ENCODE measurements at places on chromosomes 2 and 18.
A peak's percentile ranks its signal among the peaks of the same experiment; 100 is the strongest.

DNA sequence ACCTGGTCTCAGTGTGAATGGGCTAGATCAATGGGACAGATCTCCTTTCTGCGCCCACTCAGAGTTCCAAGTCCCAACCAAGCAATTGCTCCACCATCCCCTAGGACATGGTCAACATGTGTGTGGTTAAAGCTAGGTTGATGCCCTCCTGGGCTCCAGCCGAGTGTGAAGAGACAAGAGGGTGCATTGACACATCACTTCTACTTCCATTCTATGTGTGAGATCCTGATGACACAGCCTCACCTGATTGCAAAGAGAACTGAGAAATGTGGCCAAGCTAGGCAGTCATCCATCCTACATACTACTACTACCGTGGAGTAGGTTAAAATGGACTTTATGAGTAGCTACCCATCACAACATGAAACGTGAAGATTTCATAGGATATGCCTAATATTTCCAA lies 106.8 kb downstream of the NCKAP5 start:
- DNase-seq, result no peak

DNA sequence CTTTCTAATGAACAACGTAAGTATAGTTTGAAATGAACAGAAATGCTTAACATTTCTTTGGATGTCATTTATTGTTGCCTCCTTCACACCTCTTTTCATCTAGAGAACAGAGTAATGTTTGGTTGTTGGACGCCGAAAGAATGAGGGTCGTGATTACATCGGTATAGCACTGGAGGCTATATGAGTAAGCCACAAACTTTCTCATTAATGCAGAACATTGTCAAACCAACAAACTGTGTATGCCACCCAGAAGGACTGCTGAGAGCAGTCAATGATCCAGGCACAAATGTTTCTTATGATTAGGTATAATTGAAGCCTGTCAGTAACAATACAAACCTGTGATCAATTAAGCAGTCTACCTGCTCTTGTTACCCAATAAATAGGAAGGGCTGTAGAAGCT lies 1494.7 kb upstream of the NXPH2 start:
- no peak for DNase-seq

GRCh38 chr18:32919799-32920198 lies 147.0 kb upstream of the KLHL14 start:
- DNase-seq, result peak; percentile 60

GRCh38 chr18:51153659-51154371 lies 43.7 kb downstream of the MEX3C start:
- peak; percentile 79 for DNase-seq

GRCh38 chr2:98393354-98393753 lies 47.1 kb downstream of the CNGA3 start:
- DNase-seq, result no peak

GRCh38 chr2:130334026-130334425 lies 8.7 kb upstream of the IMP4 start:
- DNase-seq, result no peak

- DNase-seq, result no peak
Measured at GRCh38 chr2:220703279-220703678, 868.8 kb downstream of the EPHA4 start.

DNA sequence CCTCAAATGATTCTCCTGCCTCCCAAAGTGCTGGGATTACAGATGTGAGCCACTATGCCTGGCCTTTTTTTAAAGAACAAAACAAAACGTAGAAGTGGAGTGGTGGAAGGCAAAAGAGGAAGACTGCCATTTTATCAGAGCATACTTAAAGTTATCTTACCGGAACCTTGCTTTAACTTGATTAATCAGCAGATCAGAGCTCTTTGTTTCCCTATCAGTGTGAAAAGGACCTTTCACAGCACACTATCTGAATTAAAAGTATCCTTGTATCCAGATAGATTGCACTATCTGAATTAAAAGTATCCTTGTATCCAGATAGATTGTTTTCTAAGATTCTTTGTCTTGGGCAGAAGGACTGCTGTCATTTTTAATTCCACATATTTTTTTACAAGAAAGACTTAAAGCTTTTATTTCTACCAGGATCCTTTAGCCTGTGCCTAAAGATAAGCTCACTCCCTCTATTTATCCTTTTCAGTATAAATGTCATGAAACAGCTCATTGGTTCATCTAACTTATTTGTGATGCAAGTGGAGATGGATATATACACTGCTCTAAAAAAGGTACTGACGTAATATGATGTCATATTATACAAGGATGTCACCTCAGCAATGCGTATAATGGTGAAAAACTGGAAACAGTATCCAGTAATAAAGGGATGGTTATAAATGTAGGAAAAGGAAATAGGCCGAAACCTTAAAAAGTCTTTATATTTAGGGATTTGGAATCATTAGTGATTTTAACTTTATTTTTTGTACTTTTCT lies 17.8 kb downstream of the GMCL1 start:
- DNase-seq, result no peak

DNA sequence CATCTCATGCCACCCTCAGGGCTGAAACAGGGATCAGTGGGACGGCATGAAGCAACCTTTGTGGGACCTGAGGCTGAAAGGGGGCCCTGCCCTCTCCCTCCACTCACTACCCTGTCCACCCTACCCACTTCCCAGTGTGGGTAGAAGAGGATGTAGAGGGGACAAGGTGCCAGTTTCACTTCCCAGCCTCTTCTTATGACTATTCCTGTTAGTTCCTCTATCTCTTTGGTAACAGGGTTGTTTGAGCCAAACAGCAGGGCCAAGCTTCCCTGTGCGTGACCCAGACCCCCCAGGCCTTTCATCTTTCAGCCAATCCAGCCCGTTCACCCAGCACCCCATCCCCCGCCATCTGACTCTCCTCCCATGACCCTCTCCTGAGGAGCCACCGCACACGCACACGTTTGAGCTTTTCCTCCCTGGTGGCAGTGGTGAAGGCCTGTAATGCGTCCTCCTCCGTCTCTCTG lies 82.3 kb downstream of the STPG4 start:
- DNase-seq, result no peak

GRCh38 chr2:146265656-146266055 lies 1579.2 kb upstream of the ACVR2A start:
- no peak for DNase-seq

DNA sequence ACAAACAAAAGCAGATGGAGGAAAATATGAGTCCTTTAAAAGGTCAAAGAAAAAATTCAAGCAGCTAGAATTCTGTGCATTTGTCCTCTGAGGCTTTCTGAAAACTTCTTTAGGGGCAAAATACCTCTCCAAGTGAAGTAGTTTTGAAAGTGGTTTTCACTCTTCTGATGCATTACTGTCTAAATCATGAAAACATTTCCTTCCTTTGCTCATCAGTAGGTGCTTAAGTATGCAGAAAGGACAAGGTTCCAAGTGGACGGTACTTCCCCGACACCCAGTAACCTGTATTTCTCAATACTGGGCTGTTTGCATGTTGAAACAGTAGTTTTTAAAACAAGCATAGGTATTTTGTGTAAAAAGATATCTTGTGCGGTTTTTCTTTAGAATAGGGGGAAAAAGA lies 189.1 kb upstream of the ERBB4 start:
- DNase-seq, result no peak

DNA sequence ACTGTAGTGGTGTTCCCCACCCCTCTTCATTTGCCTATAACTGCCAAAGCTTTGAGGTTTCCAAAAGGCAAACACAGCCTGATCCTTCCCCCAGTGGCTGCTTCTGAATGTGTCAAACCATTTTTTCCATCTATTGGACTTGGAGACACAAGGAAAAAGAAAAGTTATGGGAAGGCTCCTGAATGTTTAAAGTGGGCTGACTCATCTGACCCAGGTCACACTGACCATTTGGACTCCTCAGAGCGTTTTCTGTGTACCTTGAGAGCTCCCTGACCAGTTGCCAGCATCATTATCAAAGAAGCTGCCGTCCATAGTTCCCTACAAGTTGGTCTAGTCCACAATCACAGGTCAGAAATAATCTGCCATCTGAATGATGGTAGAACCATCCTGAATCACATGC lies 123.4 kb upstream of the COL3A1 start:
- no peak for DNase-seq

DNA sequence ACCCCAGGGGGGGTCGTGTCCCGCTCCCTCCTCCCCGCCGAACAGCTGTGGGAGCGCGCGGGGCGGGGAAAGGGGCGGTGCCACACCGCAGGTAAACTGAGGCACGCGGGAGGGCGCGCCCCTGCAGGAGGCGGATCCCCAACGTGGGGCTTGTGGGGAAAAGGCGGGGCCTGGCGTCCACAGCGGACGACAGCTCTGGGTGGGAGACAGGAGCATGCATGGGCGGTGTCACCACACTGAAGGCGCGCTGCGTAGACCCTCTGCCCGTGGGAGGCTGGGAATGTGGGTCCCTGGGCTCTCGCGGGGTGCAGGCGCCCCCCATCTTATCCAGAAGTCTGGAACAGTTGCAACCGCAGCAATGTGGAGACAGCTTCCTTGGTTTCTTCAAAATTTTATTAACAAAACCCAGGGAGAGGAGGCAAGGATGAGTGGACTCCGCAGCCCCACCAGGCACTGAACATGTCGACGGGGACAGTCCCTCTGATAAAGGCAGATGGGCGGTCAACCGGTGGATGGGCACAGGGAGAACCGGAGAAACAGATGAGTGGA lies 723 bp upstream of the MBD1 start:
- DNase-seq, result no peak

- DNase-seq, result no peak
Measured at GRCh38 chr2:227378371-227378782, 729 bp downstream of the TM4SF20 start.

GRCh38 chr2:72040629-72041571 lies 106.8 kb downstream of the CYP26B1 start:
- no peak for DNase-seq

DNA sequence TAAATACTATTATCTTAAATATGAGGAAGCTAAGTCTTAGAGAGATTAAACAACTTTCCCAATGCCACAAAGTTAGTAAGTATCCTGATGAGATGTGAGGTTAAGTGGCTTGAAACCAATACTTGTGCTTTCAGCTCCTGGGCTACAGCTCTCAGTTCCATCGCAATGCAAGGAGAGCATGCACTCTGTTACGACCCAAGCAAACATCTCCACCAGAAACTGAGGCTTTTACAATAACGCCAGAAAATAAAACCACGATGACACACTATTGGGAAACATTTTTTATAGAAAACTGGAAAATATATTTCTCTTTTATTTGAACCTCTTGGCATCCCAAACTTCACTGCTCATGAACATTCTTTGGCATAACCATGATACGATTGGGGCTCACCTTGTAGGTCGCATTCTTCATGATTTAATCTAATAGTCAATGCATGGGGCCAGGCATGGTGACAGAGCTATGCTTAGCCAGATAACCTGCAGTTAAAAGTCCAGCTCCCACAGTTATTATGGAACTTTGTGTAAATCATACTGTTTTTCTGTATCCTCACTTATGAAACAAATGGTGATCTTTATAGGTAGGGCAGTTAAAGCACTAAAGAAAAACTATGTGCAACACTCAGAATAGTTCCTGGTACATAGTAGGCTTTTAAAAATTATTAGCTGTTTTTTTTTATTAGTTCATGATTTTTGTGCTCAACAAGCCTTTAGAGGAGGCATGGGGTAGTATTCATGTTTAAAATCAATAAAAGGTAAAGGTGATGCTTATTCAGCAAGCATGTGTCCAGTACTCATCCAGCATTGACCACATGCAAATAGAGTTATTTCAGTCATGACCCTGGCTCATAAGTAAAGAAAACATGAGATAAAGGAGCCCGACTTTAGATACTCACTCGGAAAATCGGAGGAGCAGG lies 238.3 kb upstream of the TRIB2 start:
- DNase-seq, result no peak

DNA sequence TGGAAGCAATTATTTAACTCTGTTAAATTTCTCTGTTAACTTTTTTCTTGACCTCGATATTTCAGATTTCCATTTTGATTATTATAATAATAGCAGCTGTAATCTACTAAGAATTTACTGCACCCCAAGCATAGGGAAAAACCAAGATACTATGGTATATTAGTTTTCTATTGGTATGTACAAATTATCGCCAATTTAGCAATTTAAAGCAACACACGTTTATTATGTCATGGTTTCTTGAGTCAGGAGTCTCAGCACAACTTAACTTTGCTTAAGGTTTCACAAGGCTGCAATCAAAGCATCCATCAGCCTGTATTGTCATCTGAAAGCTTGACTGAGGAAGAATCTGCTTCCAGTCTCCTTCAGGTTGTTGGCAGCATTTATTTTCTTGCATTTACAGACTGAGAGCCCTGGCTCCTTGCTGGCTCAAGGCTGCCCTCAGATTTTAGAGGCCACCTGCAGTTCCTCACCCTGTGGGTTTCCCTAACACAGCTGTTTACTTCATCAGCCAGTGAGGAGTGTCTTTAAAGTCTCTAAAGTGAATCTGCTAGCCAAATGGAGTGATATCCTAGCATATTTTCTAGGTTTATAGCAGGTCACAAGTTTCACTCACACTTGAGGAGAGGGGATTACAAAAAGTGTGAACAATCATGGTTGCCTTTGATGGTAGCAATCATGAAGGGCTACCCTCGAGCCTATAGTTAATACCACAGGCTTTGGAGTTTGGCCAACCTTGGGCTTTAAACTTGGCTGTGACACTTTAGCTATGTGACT lies 4.4 kb upstream of the VPS54 start:
- DNase-seq, result no peak

- DNase-seq, result no peak
Measured at GRCh38 chr2:192151853-192152252, 42.9 kb downstream of the TMEFF2 start.

DNA sequence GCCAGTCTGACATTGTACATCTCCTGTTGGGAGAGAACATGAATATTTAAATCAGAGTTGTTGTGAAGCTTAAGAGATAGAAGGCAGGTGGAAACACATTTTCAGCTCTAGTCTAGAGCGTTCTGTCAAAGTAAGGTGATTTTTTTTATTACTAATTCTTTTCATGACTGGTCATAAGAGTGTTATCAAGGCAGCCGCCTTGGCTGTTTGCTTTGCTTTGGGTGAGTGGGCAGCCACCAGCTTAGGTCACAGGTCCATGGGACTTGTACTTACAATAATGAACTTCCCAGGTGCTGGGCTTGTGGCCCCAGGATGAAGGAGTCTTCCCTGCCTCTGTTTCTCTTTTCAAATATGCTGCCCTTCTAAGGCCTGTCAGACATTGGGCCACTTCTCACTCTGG lies 256.3 kb downstream of the SRBD1 start:
- no peak for DNase-seq

- no peak for DNase-seq
Measured at GRCh38 chr18:155688-156087, 2.7 kb upstream of the USP14 start.

- DNase-seq, result no peak
Measured at GRCh38 chr2:230666885-230667712, 45.5 kb upstream of the CAB39 start.

DNA sequence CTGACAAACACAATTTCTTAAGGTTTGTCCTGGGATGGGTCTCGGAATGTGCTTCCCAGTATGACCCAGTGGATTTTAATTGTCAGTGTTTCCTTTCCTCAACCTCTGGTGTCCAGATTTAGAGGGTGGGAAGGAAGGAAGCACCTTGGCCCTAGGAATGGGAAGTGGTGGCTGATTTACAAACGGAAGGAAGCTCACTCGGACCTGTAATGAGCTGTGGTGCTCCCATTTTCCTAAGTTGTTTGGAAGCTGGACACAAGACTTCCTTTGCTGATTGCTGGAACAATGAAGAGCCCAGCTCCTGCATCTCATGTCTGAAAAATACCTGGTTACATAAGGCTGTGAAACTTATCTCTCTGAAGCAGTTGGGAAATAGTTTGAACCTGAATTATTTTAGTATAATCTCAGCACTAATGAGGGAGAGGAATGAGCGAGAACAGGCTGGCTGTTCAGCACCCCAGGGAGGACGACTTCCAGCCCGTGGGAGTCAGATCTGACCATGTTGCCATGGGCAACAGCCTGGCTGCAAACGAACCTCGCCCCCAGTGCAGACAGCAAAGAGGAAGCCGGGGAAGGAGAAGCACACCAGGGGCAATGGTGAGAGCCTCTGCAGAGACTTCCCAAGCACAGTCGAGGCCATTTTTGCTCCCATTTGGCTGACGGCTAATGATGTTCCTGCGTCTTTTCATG lies 74.4 kb upstream of the ASB18 start:
- no peak for DNase-seq

Data from Jurkat, Clone E6-1 (cell line).